Eye (tissue), 1 donor: ENCODE measurements at places on chromosomes 6 and 20.

- DNase-seq = peak; percentile 67
Measured at GRCh38 chr20:63652192-63652980, 838 bp downstream of the STMN3 start.

- no peak for DNase-seq
Measured at GRCh38 chr6:170471491-170471890, 81.6 kb downstream of the PSMB1 start.

DNA sequence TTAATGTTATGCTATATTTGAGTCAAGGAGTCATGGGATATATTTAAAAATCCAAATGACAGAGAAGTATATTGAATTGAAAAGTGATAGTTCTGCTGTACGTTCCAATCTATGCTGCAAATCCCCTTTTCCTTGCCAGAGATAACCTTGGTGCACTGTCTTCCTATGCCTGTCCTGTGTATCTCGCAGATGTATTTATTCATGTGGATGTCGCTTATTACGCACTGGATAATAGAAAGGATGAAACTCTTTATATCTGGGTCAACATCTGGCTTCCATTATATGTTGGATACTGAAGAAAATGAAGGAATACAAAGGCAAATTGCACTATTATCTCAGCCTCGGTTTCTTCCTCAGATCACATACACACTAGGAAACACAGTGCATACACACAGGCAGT lies 331.3 kb downstream of the BCKDHB start:
- DNase-seq = no peak

DNA sequence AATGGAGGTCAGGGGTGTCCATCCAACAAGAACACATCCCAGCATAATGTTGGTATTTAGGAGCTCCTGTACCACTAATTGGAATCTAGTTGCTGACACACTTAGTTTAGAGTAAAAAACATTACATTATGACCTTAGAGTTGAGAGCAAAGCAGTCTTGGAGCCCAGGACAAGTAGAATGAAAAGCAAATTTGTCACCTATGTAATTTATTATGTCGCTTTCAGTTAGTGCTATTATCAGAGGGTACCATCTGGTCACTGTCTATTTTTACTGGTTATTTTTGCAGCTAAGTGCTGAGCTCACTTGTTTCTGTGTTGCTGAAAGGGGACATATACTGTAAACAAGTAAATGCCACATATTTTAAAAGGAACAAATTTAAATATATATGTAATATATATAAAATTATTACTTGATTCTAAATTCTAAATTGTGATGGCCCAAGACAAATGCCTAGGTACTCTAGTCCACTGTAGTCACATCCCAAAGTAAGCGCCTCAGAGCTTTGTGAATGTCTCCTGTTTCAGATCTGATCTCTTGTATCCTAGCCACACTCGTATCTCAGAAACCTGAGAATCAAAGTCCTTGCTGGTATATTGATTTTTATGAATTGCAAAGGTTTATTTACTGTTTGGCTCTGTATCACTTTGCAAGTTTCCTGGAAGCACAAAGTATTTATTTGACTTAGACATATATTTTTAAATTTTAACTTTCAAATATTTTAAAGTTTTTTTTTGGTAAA lies 148.6 kb upstream of the MAN1A1 start:
- DNase-seq = no peak

- no peak for DNase-seq
Measured at GRCh38 chr6:157479464-157480303, 98.7 kb downstream of the ZDHHC14 start.

- DNase-seq = peak; percentile 17
Measured at GRCh38 chr6:147132889-147133288, 71.3 kb upstream of the STXBP5 start.

DNA sequence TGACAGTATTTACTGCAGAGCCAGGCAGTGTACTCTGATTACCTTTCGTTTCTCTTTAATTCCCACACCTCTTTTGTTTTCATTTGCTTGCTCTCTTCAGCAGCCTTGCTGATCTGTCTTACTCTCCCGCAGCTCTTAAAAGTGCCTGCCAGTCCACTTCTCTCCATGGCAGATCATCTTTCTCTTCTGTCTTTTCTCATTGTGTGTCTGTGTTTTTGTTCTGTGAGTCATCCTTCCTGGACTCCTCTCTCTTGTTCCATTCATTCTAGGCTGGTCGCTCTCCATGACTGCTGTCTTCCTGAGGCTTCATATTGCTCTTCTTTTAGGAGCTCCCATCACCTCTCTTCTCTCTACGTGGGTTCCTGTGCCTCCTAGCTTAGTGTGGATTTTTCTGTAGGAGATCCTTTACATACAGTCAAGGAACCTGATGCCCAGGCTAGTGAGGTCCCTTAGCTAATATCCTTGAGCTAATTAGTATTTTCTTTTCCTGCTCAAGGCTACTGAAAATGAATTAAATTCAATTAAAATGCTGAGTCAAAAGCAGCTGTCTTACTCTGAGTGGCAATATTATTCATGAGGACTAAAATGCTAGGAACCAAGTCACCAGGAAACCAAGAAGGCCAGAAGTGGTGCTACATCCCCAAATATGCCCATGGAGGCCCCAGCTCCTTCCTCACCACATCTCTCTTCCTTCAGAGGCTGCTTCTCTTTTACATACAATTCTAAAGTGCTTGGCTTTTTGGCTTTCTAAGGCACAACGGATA lies 86.1 kb downstream of the SLX4IP start:
- DNase-seq = no peak

- no peak for DNase-seq
Measured at GRCh38 chr6:650098-650497, 6.8 kb downstream of the HUS1B start.

DNA sequence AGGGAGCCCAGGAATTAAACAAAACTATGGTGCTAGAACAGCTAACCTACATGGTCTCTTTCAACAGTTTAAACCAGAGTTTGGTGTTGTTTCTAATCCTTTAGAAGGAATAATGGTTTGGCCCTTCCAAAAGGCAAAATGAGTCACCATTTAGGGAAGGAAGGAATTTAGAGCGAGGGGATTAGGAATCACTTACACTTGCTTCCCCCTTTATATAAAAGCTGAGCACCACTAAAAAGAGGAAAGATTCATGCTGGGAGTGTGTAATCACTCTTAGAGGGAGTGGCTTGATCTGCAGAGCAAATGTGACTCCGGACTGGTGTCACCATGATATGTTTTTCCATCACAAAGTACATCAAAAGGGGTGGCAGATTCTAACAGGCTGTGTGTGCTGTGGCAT lies 63.6 kb downstream of the F13A1 start:
- no peak for DNase-seq

- DNase-seq = no peak
Measured at GRCh38 chr20:5031206-5031557, 29.9 kb upstream of the SLC23A2 start.

- no peak for DNase-seq
Measured at GRCh38 chr6:153018355-153018754, 15.8 kb upstream of the MTRF1L start.

DNA sequence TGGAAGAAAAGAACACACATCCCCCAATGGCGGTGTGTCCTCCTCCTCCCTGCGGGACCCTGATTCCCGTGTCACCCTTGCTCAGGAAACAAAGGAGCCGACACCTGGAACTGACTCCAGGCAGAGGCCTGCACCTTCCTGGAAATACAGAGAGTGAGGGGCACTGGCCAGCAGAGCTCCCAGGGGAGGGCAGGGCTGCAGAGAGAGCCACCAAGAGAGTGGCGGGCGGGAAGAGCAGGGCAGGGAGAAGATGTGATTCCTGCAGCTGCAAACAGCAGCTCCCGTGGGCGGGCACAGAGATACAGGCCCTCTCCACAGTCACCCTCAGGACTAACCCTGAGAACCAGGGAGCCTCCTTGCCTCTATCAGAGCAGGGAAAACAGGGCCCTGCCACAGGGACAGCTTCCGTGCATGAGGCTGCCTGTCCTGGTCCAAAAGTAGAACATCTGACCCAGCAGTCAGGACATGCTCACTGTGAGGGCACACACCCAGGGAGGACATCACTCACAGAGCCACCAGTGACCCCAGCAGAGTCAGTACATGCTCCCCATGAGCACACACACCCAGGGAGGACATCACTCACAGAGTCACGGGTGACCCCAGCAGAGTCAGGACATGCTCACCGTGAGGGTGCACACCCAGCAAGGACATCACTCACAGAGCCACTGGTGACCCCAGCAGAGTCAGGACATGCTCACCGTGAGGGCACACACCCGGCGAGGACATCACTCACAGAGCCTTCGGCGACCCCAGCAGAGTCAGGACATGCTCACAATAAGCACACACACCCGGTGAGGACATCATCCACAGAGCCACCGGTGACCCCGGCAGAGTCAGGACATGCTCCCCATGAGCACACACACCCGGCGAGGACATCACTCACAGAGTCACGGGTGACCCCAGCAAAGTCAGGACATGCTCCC lies 193.1 kb downstream of the DLL1 start:
- DNase-seq = no peak

GRCh38 chr20:57968120-57968519 lies 258.3 kb upstream of the PMEPA1 start:
- no peak for DNase-seq

DNA sequence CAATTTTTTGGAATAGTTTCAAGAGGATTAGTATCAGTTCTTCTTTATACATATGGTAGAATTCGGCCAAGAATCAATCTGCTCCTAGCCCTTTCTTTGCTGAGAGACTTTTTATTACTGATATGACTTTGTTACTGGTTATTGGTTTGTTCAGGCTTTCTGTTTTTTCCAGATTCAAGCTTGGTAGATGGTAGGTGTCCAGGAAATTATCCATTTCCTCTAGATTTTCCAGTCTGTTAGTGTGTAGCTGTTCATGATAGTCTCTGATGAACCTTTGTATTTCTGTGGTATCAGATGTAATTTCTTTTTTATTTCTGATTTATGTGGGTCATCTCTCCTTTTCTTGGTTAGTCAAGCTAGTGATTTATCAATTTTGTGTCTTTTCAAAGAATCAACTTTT lies 167.6 kb downstream of the GMDS start:
- no peak for DNase-seq

DNA sequence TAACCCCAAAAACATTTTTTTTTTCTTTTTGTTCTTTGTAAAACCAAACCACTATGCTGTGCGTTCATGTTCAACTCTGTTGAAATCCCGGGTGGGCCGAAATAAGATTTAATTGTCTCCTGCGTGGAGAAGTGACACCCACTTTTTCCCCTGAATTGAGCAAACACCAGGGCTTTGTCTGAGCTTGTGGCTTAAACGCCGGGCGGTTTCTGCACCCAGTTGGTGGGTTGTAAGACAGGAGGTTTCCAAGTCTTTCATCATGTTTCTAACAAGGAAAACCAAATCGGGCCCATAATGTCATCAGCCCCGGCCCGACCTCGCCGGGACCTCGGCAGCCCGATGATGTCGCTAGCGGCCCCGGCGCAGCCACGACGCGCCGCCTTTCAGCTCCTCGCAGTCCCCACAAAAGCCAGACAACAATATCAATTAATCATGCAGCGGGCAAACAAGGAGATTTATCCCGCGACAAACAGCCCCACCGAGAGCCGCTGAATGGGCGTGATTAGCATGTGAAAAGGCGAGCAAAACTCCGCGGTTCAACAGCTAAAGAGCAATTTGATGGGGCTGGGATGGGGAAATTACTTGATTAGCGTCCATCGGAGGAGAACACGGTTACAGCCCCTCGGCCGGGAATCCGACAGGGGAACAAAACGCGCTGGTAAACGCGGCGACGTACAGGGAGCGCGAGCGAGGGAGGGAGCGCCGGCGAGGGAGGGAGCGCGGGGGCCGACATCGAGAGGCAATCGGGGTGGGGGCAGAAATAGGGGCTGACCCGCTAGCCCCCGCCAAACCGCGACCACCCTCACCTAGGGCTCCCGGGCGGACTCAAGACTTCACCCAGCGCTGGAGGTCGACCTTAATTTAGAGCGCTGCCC lies 5.3 kb downstream of the LINC00237 start:
- DNase-seq = peak; percentile 87

- peak; percentile 64 for DNase-seq
Measured at GRCh38 chr20:7248281-7249201, 481.1 kb downstream of the BMP2 start.

DNA sequence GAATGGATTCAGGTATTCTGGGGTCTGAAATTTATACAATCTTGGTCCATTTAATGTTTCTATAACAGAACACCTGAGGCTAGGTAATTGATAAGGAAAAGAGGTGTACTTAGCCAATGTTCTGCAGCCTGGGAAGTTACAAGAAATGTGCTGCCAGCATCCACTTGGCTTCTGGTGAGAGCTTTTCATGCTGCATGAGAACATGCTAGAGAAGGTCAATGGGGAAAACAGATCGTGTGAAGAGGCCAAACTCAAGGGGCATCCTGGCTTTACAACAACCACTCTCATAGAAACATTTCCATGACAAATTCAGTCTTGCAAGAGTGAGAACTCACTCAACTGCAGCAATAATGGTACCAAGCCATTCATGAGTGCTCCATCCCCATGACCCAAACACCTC lies 16.8 kb downstream of the IL22RA2 start:
- DNase-seq = no peak

- DNase-seq = peak; percentile 46
Measured at GRCh38 chr6:16802071-16802470, 40.8 kb upstream of the ATXN1 start.

DNA sequence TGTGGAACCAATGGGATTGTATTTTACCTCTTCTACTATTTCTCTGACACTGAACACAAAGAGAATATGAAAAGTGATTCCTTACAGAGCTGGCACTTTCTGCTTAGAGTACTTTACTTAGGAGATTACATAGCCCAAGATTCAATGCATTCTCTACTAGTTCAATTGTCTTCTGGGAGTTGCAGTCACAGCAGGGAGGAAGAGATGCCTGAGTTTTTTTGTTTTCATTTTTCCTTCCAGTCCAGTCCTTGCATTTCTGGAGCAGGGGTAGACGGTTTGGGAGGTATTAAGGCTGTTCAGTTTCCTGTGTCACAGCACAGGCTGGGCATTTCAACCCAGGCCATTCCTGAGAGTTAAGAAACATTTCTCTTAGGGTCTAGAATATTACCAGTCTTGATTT lies 42.0 kb upstream of the SLC2A12 start:
- no peak for DNase-seq

- no peak for DNase-seq
Measured at GRCh38 chr20:25248786-25249172, 894 bp downstream of the PYGB start.

GRCh38 chr6:35202066-35202546 lies 11.7 kb upstream of the SCUBE3 start:
- DNase-seq = no peak

GRCh38 chr20:35907017-35907701 lies 47.1 kb downstream of the SCAND1 start:
- DNase-seq = no peak

- DNase-seq = peak; percentile 84
Measured at GRCh38 chr6:68778356-68779020, 143.4 kb downstream of the ADGRB3 start.

DNA sequence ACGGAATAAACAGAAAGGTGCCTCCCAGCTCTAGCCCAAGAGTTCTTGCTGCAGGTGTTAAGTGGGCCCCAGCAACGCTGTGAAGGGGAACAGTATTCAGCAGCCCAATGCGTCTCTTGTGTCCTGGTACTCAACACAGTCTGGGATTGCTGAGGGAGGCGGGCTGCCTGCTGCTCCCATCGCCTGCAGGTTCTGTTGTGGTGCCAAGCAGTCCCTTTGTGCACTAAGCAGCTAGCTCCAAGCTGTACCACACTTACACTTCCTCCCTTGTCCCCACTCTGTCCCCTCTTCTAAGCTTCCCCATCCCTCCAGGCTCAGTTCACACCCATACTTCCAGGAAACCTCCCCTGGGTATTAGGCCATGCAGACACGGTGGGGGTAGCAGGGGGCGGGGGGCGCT lies 92.7 kb downstream of the AGPAT4 start:
- no peak for DNase-seq
